Epithelial cell of alveolus of lung (primary cell): ENCODE measurements at places on chromosomes 12 and 14. TPM values are rescaled to one million over a fixed set of nuclear protein-coding genes. Genes with fewer than 3 reads are reported as not detected.

Gene PMCH
- total RNA-seq = not detected in 2 replicates

Gene GLT1D1
- total RNA-seq = not detected in 2 replicates

Gene PIWIL1
- total RNA-seq = not detected in 2 replicates

Gene RAB2B
- total RNA-seq = 12.8 and 14.7 TPM in 2 replicates

Gene SAV1
- 30.5 and 37.4 TPM in 2 replicates for total RNA-seq

Gene PLEKHD1
- 0.08 TPM in 1 of 2 replicates, not detected in the other for total RNA-seq

Gene RASSF9
- 0.08 and 1.0 TPM in 2 replicates for total RNA-seq

Gene STAC3
- total RNA-seq = 0.26 and 4.5 TPM in 2 replicates
